ENCODE measurements at places on chromosomes 4 and X.

DNA sequence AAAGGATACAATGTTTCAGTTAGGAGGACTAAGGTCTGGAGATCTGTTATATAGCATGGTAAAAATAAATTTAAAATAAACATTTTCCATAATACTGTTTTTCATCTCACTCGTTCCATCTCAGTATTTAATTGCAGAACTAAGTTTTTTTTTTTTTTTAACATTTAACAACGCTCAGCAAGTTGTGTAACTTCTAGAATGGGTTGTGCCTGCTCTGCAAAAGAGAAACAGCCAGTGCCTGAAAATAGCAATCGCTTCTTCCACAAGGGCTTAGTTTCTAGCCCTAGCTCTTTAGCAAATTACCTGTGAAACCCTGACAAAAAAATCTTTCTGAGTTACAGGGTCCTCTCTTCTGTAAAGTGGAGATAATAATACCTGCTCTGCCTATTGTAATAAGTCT, 41.9 kb downstream of the CNGA1 start:
- DNase-seq: no peak

DNA sequence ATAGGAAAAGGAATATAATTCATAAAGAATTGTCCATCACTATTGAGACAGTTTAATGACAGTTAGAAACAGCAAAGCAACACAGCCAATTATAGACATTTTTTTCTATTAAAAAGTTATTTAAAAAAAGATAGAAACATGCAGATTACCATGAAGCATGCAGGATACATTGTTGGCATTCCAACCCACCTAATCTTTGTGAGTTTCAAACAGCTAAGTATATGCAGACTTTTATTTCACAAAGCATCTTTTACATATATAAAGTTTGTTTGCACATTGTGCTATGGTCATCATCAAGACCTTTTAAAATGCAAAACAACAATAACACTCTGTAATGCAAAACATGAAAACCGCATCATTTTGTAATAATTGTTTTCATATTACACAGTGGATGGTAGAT, 125.9 kb upstream of the ETNPPL start:
- no peak for DNase-seq

DNA sequence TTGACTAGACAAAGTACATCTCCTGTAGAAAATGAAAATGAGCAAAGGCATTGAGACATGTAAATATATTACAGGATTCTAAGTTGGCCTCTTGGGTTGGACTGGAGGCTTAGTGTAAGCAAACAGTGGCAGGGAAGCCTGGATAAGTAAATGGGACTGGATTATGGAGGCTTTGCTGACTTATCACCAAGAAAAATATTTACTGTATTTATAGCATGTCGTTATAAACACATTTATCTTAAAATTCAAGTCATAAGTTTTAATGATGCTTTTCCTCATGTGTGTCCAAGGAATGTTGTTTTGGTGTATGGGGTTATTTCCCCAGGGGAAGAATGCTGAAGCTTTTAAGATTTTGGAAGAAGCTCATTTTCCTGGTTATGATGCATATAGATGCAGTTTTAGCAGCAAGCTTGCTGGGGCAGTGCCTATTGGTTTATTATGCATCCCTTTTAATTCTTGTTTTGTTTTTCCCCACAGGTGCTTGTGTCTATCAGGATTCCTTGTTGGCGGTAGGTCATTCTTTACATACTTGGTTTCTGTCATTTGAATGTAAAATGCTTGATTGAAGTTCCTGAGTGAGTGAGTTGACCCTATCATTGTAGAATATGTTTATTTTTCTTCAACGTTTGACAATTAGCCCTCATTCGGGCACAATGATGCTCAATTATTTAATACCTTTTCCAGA, 8.5 kb downstream of the FRAS1 start:
- DNase-seq: no peak

- no peak for DNase-seq
Observed at GRCh38 chrX:30280428-30280827, 28.8 kb downstream of the NR0B1 start.

All from fibroblast of gingiva (primary cell).